ENCODE measurements at places on chromosomes 2 and 18. TPM values are rescaled to one million over a fixed set of nuclear protein-coding genes. Genes with fewer than 3 reads are reported as not detected.

GRCh38 chr2:166067229-166067628 is 60.6 kb downstream of the SCN1A start:
- H3K4me1 ChIP-seq = no peaks in the 10 kb centered on the region
- H3K4me3 ChIP-seq = no peak overlapping the region
- no peak overlapping the region for H3K27ac ChIP-seq
- DNase-seq = no peak
- no peaks in the 10 kb centered on the region for H3K27me3 ChIP-seq
- H3K36me3 ChIP-seq = no peaks in the 10 kb centered on the region

DNA sequence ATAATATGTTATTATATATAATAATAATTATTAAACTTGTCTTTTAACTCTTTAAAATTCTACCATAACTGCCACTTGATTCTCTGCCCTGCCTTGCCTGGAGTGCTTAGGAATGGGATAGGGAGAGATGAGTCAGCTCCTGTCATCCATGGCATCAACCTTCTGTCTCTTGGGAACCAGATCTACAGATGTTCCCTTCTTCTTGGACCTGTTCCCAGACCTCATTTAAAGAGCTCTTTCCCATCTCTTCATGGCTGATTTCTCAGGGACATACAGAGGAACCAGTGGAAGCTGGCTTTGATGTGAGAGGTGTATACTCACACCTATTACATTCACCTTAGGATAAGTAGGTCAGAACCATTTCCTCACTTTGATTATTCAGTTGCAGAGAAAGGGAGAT is 155.3 kb upstream of the MYO3B start:
- H3K4me3 ChIP-seq = no peak overlapping the region
- H3K27ac ChIP-seq = no peak overlapping the region
- DNase-seq = no peak
- peaks cover 8% of the 10 kb centered on the region for H3K36me3 ChIP-seq
- no peaks in the 10 kb centered on the region for H3K27me3 ChIP-seq

GRCh38 chr2:28357948-28358667 is 34.5 kb upstream of the FOSL2 start:
- no peak overlapping the region for H3K4me3 ChIP-seq
- H3K4me1 ChIP-seq = peaks cover 44% of the 10 kb centered on the region
- H3K27me3 ChIP-seq = no peaks in the 10 kb centered on the region
- H3K27ac ChIP-seq = no peak overlapping the region
- DNase-seq = no peak

DNA sequence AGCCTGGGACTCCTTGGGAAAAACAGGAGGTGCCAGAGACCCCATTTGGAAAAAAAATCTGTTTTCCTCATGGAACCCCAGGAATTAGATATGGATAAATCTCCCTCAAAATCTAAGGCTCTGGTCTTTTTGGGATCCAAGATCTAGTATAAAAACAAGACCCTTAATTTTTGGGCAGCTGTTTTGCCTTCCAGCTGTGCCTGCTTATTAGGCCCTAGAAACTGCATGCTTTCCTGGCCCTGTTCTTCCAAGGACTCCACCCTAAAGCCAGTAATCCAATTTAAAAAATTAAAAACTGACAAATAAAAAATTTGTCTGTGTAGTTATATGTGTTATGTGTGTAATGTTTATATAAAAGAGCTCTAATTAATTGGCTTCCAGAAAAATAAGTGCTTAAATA is 274.6 kb downstream of the STK39 start:
- H3K4me1 ChIP-seq = no peaks in the 10 kb centered on the region
- H3K4me3 ChIP-seq = no peak overlapping the region
- DNase-seq = no peak
- no peak overlapping the region for H3K27ac ChIP-seq
- H3K27me3 ChIP-seq = no peaks in the 10 kb centered on the region

GRCh38 chr2:190862571-190862991 is 18.0 kb upstream of the GLS start:
- H3K27ac ChIP-seq = no peak overlapping the region
- no peaks in the 10 kb centered on the region for H3K27me3 ChIP-seq

DNA sequence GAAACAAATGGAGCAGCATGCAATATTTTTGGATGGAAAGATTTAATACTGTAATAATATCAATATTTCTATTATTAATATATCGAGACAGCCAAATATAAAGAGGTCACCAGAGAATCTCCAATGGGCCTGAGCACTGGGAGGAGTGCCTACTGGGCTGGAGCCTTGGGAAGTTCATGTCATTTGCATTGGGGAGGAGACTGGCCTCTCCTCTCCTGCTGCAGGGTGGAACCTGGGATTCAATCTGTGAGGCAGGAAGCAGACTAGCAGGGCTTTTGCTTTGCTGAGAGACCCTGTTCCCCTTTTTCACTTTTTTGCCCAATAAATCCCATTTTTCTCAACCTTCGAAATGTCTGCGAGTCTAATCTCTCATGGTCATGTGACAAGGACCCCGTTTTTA is 390.6 kb upstream of the CYRIA start:
- no peaks in the 10 kb centered on the region for H3K4me1 ChIP-seq
- H3K36me3 ChIP-seq = no peaks in the 10 kb centered on the region
- H3K27me3 ChIP-seq = no peaks in the 10 kb centered on the region
- no peak for DNase-seq
- no peak overlapping the region for H3K27ac ChIP-seq

DNA sequence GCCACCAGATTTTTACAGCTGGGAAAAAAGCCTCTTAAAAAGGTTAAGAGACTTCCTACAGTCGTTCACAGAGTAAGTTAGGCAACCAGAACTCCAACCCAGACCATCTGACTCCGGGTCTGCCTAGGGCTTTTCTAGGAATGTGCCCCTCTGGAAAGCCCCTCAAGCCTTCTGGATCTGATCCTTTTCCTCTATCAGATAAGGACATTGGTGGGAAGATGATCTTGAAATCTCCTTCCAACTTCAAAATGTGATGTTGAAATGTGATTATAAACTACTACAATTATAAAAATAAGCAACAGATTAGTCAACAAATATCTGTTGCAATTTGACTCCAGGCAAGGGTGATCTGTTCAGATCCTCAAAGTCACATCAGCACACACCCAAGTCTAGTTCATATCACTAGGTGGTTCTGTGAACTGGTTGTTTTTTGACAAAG is 270.4 kb downstream of the ARHGAP15 start:
- DNase-seq = no peak
- H3K4me3 ChIP-seq = no peak overlapping the region
- peaks cover 13% of the 10 kb centered on the region for H3K4me1 ChIP-seq

- H3K4me3 ChIP-seq = no peak overlapping the region
- H3K27ac ChIP-seq = no peak overlapping the region
- H3K27me3 ChIP-seq = no peaks in the 10 kb centered on the region
- no peak for DNase-seq
- no peaks in the 10 kb centered on the region for H3K4me1 ChIP-seq
- H3K36me3 ChIP-seq = no peaks in the 10 kb centered on the region
Measured at GRCh38 chr18:49446481-49446880, 14.0 kb downstream of the DYM start.

- no peaks in the 10 kb centered on the region for H3K36me3 ChIP-seq
- peaks cover 12% of the 10 kb centered on the region for H3K4me1 ChIP-seq
- DNase-seq = no peak
- no peak overlapping the region for H3K4me3 ChIP-seq
- H3K27me3 ChIP-seq = no peaks in the 10 kb centered on the region
- H3K27ac ChIP-seq = no peak overlapping the region
Measured at GRCh38 chr18:63889626-63890025, 2.1 kb downstream of the SERPINB2 start.

- peaks cover 51% of the 10 kb centered on the region for H3K36me3 ChIP-seq
- no peak overlapping the region for H3K4me3 ChIP-seq
- no peaks in the 10 kb centered on the region for H3K4me1 ChIP-seq
- no peak for DNase-seq
Measured at GRCh38 chr2:231521-232185, 32.2 kb downstream of the SH3YL1 start.

DNA sequence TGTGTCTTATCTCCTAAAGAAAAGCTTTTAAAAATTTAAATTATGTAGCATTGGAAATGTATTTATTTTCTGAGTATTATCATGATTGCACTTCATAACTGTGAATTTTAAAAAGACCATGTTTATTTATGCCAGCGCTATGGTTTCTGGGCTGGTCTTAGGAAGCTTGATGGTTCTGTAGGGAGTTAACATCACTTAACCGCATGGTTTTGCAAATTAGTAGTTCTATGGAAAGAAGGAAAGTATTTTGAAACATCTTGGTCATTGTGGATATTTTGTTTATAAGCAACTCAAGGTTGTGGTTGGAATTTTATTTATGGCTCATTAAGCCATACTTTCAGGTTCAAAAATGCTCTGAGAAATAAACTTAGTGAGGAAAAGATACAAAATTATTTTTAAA is 549.4 kb downstream of the STK39 start:
- H3K27me3 ChIP-seq = no peaks in the 10 kb centered on the region
- no peaks in the 10 kb centered on the region for H3K4me1 ChIP-seq
- H3K27ac ChIP-seq = no peak overlapping the region
- no peak for DNase-seq

DNA sequence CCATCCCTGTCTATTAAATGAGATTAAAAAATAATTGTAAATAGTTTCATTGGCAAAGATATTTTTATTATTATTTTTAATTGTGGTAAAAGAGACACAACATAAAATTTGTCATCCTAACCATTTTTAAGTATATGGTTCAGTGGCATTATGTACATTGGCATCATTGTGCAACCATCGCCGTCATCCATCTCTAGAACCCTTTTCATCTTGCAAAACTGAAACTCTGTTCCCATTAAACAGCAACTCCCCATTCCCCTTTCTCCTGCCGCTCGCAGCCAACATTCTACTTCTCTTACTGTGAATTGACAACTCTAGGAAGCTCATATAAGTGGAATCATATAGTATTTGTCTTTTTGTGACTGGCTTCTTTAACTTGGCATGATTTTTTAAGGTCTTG is 25.3 kb downstream of the LAMA3 start:
- H3K27me3 ChIP-seq = no peaks in the 10 kb centered on the region
- no peak overlapping the region for H3K27ac ChIP-seq
- DNase-seq = no peak

DNA sequence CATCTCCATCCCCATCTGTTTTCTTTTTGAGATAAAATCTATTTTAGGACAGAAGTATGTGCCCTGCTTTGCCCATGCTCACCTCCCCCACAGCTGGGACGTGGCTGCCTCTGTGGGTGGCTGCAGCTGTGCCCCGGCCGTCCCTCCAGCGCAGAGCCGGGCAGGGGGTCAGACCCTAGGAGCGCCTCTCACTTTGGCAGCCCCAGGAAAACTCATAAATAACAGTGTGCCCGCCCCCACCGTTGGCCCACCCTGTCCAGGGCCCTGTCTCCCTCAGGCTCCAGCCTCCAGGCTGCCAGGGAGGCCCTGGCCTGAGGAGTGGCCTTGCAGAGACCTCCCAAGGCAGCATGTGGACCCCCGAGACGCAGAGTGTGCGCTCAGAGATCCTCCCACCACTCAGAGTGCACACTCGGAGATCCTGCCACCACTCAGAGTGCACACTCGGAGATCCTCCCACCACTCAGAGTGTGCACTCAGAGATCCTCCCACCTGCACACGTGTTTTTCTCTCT is 178.1 kb downstream of the TWIST2 start:
- peaks cover 16% of the 10 kb centered on the region for H3K27me3 ChIP-seq
- H3K4me3 ChIP-seq = no peak overlapping the region
- peaks cover 13% of the 10 kb centered on the region for H3K4me1 ChIP-seq

GRCh38 chr18:71115261-71115660 is 826.4 kb downstream of the SOCS6 start:
- no peak overlapping the region for H3K27ac ChIP-seq
- H3K4me3 ChIP-seq = no peak overlapping the region
- H3K4me1 ChIP-seq = no peaks in the 10 kb centered on the region
- no peak for DNase-seq
- H3K27me3 ChIP-seq = no peaks in the 10 kb centered on the region

DNA sequence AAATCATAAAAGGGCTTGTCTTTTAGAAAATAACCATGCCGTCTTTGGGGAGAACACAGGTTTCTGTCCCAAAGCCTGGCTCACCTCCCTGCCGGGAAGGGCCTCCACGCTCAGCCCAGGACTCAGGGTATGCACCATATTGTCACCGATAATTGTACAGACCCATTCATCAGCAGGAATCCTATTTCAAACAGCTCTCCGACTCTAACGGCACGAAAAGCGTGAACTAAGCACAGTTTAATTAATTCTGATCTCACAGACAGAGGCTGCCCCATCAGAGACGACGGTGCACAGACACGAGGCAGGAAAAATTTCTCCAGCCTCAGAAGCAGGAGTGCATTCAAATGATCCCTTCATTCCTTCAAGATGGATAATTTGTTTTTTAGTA is 276.2 kb downstream of the MYCN start:
- no peaks in the 10 kb centered on the region for H3K4me1 ChIP-seq
- no peaks in the 10 kb centered on the region for H3K36me3 ChIP-seq
- H3K27ac ChIP-seq = no peak overlapping the region
- no peak overlapping the region for H3K4me3 ChIP-seq

GRCh38 chr2:28506112-28506910 is 10.5 kb downstream of the PLB1 start:
- no peaks in the 10 kb centered on the region for H3K36me3 ChIP-seq
- DNase-seq = no peak
- H3K27ac ChIP-seq = no peak overlapping the region
- H3K4me1 ChIP-seq = no peaks in the 10 kb centered on the region

- H3K4me3 ChIP-seq = no peak overlapping the region
- no peak overlapping the region for H3K27ac ChIP-seq
- no peak for DNase-seq
- H3K36me3 ChIP-seq = no peaks in the 10 kb centered on the region
Measured at GRCh38 chr2:155442088-155442487, 743.6 kb downstream of the KCNJ3 start.

GRCh38 chr18:43776997-43777396 is 499.7 kb upstream of the SYT4 start:
- H3K27ac ChIP-seq = no peak overlapping the region
- DNase-seq = no peak
- no peaks in the 10 kb centered on the region for H3K27me3 ChIP-seq
- peaks cover 3% of the 10 kb centered on the region for H3K4me1 ChIP-seq
- H3K4me3 ChIP-seq = no peak overlapping the region

DNA sequence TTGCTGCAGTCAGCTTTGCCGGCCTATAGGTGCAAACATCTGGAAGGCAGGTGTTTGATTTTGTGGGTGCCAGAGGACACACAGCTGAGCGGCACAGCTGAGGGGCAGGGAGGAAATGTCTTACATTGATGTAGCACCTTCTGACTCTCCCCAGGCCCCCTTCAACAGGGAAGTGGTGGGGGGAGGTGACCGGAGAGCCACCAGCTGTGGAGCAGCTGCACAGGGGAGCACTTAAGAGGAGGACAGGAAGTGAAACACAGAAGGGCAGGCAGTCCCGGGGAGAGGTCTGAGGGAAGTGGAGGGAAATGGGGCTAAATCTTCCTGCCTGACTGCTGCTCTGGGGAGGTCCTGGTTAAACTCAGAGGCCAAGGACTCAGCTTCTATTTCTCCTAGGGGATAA is 409.1 kb downstream of the TNS1 start:
- H3K27ac ChIP-seq = no peak overlapping the region
- no peak for DNase-seq
- no peaks in the 10 kb centered on the region for H3K27me3 ChIP-seq
- no peaks in the 10 kb centered on the region for H3K36me3 ChIP-seq

Gene UGT1A1
- not detected for total RNA-seq

Gene MAL
- 6.5 TPM for total RNA-seq

Gene SERPINB13
- total RNA-seq = 16.3 TPM

Gene TMEM247
- total RNA-seq = not detected

Gene STK36
- total RNA-seq = 21.2 TPM

Gene CDH7
- total RNA-seq = not detected
